ENCODE measurements at places on chromosomes 11 and 22.

DNA sequence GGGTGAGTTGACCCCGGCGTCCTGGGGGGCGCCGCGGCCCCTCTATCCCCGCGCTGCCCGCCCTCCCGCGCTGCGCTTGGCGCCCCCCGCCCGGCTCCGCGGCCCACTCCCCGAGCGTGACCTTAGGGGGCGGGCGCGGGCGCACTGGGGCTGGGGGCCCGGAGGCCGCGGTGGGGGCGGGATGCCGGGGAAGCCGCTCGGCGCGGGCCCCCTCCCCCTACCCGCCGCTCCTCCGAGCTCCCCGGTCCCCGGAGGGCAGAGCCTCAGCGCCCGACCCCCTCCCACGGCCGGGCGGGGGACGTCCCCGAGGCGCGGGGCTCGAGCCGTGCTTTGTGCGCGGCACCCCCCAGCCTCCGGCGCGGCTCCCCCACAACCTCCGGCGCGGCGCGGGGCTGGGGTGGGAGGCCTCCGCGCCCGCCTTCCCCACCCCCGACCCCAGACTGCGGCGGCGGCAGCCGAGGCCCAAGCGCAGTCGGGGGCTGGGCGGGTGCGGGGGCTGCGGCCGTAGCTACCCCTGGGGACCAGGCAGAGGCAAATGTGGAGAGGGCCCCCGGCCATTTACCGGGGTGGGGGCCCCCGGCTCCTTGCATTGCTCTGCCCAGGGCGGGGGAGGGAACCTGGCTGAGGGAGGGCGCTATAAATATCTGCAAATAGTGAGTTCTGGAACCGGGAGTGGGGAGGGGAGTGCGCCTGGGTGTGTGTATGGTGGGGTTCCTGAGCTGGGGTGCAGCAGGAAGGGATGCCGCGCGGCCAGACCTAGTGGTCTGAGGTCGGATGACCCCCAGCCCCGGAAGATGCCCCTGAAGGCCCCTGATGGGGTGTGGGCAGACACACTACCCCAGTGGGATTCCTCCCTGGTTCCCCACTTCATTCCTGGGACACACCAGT lies 988 bp downstream of the MGAT3 start:
- DNase-seq = no peak

- no peak for DNase-seq
Measured at GRCh38 chr11:87779276-87780067, 395.8 kb downstream of the RAB38 start.

DNA sequence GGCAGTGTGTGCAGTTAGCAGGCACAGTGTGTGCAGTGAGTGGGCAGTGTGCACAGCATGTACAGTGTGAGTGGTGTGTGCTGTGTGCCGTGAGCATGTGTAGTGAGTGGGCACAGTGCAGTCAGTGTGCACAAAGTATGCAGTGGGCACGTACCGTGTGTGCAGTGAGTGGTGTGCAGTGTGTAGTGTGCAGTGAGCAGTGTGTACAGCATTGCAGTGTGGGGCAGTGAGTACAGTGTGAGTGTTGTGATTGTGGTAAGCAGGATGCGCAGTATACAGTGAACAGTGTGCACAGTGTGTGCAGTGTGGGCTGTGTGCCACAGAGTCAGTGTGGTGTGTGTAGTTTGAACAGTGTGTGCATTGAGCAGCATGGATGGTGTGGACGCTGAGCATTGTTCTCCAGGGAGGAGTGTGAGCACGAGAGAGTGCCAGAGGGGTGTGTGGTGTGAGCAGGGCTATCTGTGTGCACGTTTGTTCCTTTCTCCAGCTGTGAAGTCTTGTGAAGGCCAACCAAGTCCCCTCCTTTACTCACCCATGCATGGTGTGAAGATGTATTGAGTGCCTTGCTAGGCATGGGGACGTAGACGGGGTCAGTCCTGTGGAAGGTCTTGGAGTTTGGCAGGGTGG lies 3.0 kb downstream of the SHANK3 start:
- no peak for DNase-seq

DNA sequence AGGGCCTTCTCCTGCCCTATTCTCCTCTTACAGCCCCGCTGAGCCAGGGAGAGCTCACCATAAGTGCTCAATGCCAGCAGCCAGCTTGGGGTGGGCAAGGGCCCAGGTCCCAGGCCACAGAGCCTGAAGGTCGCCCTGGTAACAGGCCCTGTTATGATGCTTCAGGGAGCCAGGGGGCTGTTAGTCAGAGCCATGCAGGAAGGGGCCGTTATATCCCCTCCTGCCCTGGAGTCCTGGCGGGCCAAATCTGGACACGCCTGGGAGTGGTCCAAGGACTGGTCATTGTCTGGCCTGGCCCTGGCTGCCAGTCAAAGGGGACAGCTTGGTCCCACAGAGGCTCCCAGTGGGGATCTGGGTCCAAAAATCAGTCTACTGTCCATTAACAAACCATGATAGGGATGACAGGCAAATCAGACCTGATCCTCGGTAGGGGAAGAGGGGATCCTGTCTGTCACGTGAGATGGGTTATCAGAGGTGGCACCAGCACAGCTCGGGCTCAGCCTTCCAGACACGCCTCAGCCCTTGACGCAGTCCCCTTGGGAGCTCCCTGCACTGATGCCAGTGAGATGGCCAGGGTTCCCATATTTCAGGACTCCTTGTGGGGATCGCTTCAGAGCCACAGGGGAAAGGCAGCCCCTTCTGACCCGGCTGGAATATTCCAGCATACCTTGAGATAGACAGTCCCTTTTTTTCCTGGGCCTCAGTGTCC lies 55.9 kb downstream of the LRRC32 start:
- DNase-seq = no peak

GRCh38 chr11:73965764-73966121 lies 14.9 kb downstream of the DNAJB13 start:
- DNase-seq = no peak

DNA sequence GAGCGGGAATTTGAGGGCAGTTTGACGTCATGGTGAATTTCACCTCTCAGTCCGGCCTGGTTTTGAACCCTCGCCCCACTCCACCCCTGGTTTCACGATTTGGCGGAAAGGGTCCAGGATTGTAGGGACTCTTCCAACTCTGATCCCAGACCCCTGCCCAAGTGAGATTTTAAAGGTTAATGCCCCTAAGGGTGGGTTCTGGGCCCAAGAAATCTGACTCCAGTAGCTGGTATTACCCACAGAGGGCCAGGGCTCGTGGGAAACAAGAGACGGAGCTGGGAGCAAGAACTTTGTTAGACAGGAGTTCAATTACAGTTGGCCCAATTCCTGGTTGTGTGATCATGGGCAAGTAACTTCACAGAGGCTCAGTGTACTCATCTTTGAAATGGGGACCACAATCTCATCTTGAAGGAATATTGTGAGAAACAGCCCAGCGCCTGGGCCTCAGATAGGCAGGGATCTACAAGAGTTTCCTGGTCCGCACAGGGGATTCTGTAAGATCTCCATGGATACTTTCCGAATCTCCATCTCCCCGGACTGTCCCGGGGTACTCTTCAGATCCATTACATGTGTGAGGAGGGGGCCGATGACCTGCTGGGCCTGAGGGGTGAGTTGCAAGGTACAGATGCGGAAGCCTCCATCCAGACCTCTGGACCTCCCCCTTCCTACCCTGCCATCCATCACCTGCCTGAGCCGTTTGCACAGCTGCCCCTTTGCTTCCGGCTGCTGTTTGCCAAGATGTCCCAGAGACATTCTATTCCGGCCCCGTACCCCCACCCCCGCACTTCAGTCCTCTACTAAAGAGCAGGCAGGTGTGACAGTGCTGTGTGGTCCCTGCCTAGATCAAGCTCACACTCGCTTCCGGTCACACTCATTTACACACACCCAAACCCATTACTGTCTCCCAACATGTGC lies 687 bp upstream of the CALCA start:
- no peak for DNase-seq

DNA sequence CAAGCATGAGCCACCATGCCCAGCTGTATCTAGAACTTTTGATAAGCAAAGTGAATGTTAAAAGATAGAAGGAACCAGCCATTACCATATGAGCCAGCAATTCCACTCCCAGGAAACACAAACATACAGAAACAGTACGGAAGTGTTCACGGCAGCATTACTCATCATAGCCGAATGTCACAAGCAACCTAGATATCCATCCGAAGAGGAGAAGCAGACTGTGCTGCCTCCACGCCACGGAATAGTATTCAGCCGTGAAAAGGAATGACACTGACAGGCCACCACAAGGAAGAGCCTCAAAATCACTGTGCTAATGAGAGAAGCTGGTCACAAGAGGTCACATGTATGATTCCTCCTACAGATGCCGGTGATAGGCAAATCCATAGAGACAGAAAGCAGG lies 17.6 kb upstream of the MGAT3 start:
- DNase-seq = no peak

DNA sequence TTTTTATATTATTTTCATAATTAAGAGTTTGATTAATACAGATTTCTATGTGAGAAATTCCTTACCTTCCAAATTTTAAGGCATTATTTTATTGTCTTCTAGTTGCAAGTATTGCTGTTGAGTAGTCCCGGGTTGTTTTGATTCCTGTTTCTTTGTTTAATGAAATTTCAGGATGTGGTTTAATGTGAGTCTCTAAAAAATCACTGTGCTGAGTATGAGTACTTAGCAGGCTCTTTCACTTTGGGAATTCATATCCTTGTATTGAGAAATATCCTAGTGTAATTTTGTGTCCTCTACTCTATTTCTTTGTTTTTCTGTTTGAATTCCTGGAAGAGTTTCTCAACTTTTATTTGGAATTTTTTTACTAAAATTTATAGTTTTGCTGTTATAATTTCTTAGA lies 113.2 kb downstream of the TMEM135 start:
- DNase-seq = no peak

DNA sequence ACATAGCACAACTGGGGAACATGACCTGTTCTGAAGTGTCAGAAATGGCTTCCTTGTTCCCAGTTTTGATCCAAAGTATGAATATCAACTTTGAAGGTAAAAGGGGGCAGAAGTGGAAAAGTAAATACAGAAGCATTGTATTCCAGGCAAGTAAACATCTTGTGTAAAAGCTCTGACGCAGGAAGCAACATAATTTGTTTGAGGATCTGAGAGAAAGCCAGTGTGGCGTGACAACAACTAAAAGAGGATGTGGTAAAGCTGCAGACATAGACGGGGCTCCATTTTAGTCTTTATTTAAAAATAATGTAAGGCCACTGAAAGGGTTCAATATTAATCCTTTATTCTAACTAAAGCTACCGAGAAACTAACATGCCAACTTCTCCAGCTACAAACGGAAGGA lies 310.2 kb downstream of the DLG2 start:
- no peak for DNase-seq

DNA sequence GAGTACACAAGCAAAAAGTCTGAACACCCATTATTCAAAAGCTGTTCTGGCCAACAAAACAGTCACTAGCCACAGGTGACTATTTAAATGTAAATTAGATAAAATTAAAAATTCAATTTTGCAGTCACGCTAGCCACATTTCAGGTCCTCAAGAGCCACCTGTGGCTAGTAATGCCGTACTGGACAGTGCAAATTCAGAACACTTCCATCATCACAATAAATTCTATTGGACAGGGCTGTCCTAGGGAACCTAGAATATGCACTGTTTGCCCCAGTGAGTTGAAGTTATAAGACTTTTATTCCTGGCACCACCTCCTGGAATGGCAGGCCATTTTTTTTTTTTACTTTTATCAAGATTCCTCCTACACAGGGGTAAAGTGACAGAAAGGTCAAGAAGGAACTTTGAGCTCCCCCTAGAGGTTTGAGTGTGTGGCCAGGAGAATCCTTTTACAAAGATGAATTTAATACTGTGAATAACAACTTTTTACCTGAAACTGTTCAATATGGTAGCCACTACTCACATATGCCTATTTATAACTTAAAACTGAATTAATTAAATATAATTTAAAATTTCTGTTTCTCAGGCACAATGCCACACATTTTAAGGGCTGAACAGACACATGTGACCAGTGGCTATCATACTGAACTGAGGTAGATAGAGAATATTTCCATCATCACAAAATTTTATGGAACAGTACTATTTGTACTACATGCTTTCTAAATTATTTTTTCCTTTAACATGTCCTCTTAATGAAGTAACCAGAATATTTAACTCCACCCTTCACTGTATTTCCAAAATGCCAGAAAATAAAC lies 6.5 kb downstream of the MSANTD2 start:
- DNase-seq = peak; percentile 44

- DNase-seq = peak; percentile 81
Measured at GRCh38 chr11:72787216-72788104, 6.4 kb downstream of the STARD10 start.

DNA sequence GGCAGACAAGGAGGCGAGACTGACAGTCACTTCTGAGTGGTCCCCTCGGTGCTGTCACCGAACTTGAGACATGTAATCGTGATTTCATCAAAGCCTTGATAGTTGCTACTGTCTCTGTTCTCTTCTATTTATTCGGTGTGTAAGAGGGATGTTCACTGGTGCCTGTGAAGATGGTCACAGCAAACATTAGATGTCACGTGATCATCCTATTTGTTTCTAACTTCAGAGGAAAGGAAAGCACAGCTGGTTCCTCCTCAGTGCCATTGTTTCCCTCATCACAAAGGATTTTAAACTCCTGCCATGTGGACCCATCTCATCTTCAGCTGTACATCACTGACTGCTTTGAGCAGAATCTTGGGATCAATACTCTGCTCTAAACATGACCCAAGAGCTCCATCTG lies 73.1 kb upstream of the CLMP start:
- DNase-seq = no peak

DNA sequence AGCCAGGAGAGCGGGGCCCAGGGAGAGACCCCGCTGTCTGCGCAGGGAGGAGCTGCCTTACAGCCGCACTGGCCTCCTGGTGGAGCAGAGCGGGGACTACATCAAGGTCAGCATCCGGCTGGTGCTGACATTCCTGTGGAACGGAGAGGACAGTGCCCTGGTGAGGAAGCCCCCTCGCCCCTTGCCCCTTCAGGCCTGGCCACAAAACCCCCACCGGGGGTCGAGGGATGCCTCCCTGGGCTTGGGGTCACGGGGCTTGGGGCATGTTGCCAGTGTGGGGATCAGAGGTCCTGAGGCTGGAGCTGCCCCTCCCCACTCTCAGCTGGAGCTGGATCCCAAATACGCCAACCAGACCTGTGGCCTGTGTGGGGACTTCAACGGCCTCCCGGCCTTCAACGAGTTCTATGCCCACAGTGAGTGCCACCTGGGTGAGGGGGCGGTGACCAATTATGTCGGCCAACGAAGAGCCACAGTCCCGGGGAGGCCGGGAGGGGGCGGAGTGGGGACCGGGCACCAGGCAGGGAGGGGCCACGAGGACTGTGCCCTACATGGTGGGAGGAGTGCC lies 4.2 kb downstream of the MUC5B start:
- peak; percentile 90 for DNase-seq

GRCh38 chr11:72411623-72412419 lies 22.5 kb downstream of the CLPB start:
- no peak for DNase-seq

- peak; percentile 47 for DNase-seq
Measured at GRCh38 chr11:62393061-62393611, 25.7 kb upstream of the SCGB1A1 start.

DNA sequence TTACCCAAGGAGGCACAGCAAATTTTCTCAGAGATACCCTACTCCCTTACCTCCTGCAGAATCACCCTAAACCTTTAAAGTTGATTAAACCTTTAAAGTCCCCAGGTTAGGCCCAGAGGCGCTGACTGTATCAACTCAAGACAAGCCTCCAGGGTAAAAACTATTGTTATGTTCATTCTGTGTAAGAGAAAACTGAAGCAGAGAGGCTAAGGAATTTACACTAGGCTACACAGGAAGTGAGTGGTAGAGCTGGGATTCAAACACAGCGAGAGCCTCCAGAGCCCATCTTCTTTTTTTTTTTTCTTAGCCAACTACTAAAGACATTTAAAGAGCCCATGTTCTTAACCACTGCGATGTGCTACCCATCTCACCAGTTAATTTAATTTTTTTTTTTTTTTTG lies 56.3 kb upstream of the GRK3 start:
- DNase-seq = no peak
